ENCODE measurements at places on chromosomes 2 and 18. TPM values are rescaled to one million over a fixed set of nuclear protein-coding genes. Genes with fewer than 3 reads are reported as not detected.

Gene AGXT
- polyA plus RNA-seq: not detected

Gene UGT1A8
- not detected for polyA plus RNA-seq

Gene AFF3
- polyA plus RNA-seq: not detected

Gene ASPRV1
- 0.20 TPM for polyA plus RNA-seq

Gene IFIH1
- polyA plus RNA-seq: 14.5 TPM

Gene DUSP2
- polyA plus RNA-seq: 2.5 TPM

Gene GAD1
- 0.82 TPM for polyA plus RNA-seq

Gene IL36B
- polyA plus RNA-seq: not detected

Gene ACADL
- polyA plus RNA-seq: 0.08 TPM

- DNase-seq: peak; percentile 100
These were observed 73.3 kb upstream of the KLF7 start for GRCh38 chr2:207238831-207239701.

DNA sequence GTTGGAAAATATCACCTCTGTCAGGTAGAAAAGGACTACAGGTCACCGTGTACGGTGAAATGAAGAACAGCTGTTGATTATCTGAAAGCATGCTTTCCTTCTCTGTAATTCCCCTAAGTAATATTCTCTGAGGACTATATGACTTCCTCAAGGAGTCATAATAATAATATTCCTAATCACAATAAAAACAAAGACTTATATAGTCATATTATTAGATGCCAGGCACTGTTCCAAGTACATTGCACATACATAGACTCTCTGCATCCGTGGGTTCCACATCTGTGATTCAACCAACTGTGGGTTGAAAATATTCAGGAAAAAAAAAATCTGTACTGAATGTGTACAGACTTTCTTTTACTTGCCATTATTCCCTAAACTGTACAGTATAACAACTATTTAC lies 512.4 kb upstream of the ID2 start:
- no peak for DNase-seq

- peak; percentile 66 for DNase-seq
These were observed 44.0 kb upstream of the UBE2F start for GRCh38 chr2:237922641-237923361.

DNA sequence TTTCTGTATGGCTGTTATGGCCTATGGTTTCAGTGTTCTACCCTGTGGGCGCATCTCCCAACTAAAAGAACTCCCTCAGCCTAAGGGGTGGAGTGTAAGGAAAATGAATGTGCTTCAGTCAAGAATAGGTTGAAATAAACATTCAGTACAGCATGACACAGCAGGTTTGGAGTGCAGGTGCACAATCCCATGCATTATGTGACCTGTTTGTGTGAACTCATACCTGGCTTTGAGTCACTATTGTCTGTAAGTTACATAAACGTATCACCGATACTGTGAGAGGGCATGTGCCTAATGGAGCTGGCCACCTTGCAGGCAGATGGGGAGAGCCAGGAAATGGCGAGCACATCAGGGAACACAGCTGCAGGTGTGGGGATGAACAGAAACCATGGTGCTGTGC lies 216.0 kb downstream of the DSEL start:
- DNase-seq: no peak

DNA sequence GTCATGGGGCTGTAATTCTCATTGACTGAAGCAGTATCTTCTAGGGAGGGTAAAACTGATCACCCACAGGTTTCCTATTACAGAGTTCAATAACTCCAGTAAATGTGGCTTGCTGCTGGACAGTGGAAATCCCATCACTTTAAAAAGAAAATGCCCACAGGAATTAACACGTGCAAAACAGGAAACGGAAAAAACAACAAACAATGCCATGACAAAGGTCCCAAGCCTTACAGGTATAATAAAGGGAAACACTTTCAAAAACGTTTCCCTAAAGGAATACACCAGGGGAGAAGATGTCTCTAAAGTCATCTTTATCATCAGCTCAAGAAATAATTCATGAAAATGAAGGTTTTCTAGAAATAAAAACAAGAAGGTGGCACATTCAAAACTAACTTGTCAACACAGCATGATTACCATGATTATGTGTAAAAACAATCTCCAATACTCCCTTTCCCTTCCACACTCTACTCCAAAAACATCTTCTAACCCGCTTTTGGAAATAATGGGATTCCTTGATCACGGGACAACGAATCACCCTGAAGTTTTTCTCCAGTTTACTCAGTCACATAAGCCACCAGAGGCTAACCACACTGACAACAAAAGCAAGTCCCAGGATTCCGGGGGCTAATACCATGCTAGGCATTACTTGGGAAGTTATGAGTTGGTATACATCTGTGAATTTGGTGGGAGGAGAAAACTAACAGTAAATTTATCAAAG lies 167.9 kb downstream of the TCF4 start:
- no peak for DNase-seq

DNA sequence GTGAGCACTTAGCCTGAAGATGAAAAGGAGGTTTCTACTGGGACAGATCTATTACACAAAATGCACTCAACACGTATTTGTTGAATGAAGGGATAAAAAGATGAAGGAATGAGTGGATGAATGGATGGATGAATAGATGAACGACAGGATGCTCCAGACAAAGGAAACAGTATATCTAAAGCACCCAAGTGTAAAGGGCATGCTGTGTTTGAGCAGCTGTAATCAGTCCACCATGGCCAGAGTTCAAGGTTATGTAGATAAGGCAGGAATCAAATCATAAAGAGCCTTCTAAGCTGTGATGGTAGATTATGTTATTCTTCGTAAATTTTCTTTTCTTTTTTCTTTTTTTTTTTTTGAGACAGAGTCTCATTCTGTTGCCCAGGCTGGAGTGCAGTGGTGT lies 213.8 kb upstream of the FBXO11 start:
- no peak for DNase-seq

GRCh38 chr2:20755132-20755800 lies 67.6 kb downstream of the LDAH start:
- DNase-seq: no peak

- DNase-seq: peak; percentile 72
These were observed 4.6 kb downstream of the MRPL33 start for GRCh38 chr2:27776097-27776496.

GRCh38 chr2:61534926-61535325 lies 3.2 kb downstream of the XPO1 start:
- DNase-seq: no peak

- DNase-seq: no peak
These were observed 151.8 kb upstream of the SLC14A2 start for GRCh38 chr18:45463451-45463850.

DNA sequence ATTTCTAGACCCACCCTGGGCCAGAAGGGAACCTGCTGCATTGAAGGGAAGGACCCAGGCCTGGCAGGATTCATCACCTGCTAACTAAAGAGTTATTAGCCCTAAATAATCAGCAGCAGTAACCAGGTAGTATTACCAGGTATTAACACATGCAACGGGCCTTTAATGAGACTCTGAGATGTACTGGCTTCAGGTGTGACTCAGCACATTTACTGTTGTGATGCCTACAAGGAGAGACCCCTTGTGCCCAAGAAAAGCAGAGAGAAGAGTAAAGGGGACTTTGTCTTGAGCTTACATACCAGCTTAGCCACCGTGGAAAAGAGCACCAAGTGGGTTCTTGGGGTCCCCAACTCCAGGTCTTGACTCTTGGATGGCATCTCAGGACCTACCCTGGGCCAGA lies 243.1 kb upstream of the SLC39A10 start:
- DNase-seq: no peak

DNA sequence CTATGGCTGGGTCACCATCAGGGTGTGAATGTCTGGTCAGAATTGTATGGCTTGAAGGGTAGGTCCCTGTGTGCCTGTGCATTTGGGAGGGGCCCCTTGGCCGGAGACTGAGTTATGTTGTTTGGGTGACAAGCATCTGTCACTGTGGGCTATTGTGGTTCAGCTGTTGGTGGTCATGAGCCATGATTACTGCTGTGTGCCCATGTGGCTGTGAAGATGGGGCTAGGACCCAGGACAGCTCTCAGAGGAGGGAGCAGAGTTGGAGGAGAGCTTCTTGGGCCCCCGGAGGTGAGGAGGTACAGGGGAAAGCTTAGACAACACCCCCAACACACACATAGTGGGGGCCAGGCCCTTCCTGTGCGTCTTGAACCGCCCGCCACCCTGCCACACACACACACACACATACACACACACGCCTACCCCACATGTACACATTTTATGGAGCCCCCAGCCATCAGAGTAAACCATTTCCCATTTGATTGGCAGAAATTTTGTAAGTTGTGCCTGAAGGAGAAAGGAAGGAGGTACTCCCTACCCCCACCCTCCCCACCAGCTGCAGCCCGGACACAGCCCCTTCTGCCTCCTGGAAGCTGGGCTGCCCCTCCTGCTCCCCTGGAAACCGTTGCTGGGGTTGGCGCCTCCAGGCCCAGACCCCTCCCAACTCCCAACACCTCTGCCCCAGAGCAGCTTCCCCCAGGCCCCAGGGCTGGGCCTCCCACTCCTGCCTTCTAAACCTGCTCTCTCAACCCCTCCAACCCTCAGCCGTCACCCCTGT lies 2.0 kb downstream of the GAREM2 start:
- no peak for DNase-seq

- no peak for DNase-seq
These were observed 465.2 kb upstream of the HS6ST1 start for GRCh38 chr2:128783896-128784295.

DNA sequence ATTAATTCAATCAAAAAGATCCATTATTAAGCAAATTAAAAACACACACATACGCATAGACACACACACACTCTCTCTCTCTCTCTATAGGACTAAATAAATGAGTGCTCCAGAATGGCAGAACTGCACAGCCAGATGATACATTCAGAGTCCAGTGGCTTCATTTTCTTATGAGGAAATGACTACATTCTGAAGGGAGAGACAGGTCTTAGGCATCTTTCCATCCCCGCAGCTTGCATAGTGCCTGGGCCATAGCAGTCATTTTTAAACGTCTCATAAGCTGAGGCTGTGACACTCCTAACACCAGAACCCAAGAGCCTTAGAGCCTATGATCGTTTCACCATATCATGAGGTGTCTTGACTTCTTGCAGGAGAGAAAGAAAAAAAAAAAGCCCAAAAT lies 31.1 kb downstream of the FEZ2 start:
- no peak for DNase-seq

DNA sequence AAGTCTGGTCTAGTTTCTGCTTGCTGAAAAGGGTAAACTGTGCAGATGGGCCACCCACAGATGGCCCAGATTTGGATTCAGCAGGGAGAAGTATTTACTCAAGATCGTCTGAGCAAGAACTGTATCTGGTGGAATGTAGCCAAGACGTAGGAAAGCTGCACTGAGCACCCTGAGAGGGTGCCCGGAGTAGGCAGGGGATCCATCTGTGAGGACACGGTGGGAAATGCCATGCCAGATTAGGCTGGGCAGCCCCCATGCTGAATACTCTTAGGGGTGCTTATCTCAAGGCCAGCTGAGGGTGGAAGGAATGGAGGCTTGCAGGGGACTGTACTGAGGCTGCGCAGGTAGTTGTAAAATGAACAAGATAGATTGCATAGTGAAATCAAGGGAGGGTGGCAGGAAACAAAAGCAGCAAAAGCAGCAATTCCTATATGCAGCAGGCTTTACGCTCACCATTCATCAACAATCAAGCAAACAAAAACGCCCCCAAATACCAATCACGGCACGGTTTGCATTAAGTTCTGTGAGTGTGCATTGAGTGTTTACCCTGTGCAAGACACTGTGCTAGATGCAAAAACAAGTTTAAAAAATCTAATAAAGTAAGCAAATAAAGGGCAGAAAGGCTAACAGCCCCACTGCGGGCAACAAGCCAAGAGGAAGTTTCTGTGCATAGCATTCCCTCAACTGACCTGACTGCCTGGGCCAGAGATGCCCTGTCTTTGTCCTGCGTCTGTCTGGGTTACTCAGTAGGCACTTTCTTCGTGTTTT lies 32.2 kb upstream of the LPIN2 start:
- peak; percentile 24 for DNase-seq
